ENCODE measurements at places on chromosomes 4 and X. TPM values are rescaled to one million over a fixed set of nuclear protein-coding genes. Genes with fewer than 3 reads are reported as not detected.

- DNase-seq, result no peak
These were observed 30.1 kb downstream of the NSG1 start for GRCh38 chr4:4416981-4417380.

The DUSP21 gene
- not detected for total RNA-seq

The FAM9B gene
- 0.87 TPM for total RNA-seq

DNA sequence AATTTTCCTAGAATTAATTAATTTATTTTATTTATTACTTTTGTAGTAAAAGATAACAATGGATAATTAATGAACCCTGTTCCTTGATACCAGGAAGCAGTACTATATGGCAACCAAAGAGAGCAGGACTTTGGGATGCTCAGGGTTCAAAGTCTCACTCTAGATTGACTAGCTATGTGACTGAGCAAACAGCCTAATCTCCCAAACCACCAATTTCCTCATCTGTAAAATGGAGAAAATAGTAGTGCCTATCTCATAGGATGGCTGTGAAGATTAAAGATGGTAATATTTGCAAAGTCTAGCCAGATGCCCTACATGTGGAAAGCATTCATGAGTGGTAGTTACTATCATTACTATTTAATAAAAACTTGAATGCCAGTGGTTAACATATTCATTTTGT, 97.6 kb downstream of the PRDM5 start:
- DNase-seq, result no peak

- no peak for DNase-seq
These were observed 10.4 kb upstream of the HPGDS start for GRCh38 chr4:94352996-94353395.

DNA sequence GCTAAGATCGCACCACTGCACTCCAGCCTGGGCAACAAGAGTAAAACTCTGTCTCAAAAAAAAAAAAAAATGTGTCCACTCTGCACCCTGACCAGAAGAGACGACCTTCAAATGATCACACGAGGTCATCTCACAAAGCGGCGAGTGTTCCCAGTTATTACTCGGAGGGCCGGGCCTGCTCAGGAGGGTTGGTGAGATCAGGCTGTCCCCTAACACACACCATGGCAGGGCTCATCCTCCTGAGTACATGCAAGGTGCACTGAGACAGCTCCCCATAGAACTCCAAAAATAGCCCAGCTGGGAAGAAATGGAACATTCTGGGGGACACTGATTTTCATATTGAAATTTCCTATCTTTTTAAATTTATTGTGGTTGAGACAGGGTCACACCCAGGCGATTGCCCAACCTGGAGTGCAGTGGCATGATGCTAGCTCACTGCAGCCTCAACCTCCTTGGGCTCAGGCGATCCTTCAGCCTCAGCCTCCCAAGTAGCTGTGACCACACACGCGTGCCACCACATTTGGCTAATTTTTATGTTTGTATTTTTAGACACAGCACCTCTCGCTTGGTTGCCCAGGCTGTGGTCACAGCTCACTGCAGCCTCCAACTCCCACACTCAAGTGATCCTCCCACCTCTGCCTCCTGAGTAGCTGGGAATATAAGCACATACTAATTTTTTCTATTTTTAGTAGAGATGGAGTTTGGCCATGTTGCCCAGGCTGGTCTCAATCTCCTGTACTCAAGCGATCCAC, 51.5 kb downstream of the DHRSX start:
- no peak for DNase-seq

DNA sequence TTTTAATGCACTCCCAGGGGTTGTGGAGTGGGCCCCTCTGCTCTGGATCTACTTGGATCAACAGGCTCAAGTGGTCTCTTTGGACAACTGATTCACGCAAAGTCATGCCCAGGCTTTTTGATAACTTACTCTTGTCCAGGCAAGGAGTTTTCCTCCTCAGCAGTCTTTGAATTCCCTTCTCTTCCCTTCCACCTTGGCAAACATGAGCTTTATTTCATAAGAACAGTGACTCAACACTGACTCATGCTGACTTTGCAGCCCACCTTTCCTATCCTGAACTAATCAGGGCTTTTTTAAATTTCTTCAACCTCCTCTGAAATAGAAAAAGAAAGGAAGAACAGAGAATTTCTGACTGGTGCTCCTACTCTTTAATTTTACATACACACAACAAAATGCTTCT, 132.1 kb upstream of the LDB2 start:
- no peak for DNase-seq

GRCh38 chr4:116478343-116478742, 607.0 kb downstream of the TRAM1L1 start:
- peak; percentile 29 for DNase-seq

DNA sequence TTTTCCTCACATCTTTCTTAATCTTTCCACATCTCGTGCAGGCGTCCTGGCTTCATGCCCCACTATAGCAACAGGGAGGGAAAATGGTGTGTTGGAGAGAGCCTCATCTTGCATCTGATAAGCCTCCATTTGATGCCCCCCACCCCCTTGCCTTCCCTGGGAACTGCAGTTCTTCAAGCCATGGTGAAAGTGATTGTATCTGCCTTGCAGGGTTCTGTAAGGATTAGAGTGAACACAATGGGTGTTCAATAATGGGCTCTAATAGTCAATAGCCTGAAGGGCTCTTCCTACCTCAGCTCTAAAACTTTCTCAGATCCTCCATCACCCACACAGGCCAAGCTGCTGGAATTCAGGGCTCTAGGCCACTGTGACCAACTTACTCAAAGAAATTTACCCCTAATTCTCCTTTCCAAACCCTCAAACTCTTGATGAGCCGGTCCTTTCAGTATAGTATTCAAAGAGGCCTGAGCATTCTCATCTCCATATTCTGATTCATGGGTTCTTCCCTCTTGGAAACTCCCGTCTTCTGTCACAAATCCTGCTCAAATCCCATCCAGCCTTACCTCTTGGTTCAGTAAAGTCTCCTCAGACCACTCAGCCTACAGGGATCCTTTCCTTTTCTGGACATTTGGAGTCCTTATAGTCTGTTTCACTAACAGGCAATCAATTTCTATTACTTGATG, 128.3 kb upstream of the TRIM2 start:
- no peak for DNase-seq

The ASMT gene
- total RNA-seq, result not detected

DNA sequence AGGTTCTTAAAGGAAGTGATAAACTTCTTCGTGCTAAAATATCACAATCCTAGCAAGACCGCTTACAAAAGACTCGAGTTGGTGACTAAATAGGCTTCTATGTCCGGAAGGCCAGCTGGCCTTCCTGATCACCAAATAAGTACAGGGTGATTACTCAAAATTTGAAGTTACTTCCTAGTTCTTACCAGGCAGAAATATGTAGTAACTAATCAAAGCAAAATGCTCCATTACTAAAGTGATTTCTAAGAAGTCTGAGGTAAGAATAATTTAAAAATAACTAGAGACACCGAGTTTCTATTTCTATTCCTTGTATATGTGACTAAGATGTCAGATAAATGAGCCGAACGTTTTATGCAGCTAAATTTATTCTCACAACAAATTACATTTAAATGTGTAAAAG, 62.2 kb downstream of the NSUN7 start:
- no peak for DNase-seq

DNA sequence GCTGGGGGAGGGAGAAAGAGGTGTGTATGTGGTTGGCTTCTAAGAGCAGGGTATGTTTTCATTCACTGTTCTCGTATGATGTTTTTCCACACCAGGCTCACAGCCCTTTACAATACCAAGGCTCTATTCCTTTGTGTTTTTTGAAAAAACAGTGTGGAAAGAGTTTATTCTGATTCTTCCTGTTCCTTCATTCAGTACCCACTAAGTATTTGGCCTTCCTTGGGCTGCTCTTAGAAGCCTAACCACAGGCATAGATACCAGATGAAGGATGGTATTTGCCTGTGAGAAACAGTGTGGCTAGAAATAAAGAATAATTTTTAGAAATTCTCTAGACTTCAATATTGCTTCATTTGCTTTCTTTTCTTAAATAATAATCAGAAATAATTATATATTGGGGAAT, 518.0 kb upstream of the DIPK2B start:
- no peak for DNase-seq

- no peak for DNase-seq
These were observed 231.5 kb downstream of the TRIML1 start for GRCh38 chr4:188370777-188371176.

GRCh38 chrX:131942034-131942433, 81.1 kb upstream of the STK26 start:
- no peak for DNase-seq

DNA sequence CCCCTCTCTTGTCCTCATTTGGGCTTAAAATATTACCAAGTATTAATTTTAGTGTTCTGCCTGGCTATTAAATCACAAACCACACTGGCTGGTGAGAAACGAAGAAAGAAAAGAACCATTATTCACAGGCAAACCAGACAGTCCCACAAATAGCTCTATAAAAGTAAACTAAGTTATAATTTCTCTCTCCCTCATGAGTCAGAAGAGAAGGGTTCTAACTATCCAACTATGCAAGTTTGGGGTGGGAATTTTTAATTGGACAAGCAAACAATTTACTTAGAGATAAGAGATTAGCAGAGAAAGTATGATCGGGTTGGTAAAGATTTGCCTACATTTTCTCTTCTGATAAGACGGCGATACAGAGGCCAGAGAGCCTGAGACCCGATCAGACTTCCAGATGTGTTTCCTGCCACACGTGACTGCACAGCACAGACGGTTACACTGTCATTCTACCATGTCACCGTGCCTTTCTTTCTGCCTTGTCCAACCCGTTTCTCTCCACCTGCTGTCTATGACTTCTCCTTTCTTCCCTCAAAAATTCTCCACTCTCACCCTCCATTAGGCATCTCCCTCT, 52.3 kb downstream of the MEPE start:
- DNase-seq, result no peak

The GALNTL6 gene
- total RNA-seq, result 0.15 TPM

- DNase-seq, result no peak
These were observed 95.6 kb downstream of the PHKA2 start for GRCh38 chrX:18888281-18888680.

The ARX gene
- total RNA-seq, result not detected

The BRS3 gene
- total RNA-seq, result not detected

DNA sequence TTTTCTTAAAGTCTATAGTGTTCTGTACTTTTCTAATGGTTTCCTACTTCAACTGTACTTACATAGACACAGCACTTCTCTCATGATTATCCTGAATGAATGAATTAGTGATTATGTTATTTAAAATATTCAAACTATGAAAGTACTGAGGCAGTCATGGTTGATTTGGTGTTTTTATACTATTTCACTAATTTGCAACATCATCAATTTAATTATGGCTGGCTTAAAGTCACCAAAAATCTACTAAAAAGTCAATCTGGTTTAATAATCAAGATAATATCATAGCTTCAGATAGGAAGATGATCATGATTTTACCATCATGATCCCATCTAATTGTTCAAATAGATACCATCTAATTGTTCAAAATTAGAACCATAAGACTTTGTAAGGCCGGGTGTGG, 16.8 kb upstream of the TMEM131L start:
- DNase-seq, result no peak

DNA sequence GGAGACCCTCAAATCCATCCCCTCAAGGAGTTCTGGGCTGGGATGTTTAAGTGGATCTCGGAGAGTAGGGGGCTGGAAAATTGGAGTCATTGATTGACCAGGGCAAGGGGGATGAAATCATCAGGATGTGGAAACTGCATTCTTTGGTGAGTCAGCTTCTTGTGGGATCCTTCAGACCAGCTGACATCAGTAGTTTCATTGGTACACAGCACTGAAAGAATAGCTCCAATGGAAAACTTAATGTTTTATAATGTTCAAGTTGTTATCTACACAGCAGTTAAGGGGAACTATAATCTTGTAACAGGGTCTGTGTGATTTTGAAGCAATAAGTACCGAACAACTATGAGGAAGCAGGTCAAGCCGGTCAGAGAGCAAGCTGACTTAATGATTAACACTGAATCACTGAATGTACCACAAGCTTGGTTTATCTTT, 506.1 kb downstream of the RPA4 start:
- no peak for DNase-seq

DNA sequence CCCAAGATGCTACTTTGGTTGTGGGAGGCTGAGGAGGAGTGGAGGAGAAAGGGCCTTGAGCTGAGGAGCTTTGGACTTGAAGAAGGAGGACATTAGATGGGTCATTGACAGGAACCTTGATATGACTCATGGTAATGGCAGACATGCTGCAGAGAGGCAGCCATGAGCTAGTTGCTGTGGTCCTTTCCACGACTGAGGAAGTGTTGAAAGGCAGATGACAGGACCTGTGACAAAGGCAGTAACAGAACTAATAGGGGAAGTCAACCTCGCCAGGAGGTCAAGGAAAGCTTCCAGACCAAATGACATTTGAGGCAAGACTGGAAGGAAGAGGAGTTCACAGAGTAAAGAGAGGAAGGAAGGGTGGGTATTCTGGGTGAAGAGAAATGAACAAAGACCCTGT, 7.6 kb upstream of the XPNPEP2 start:
- no peak for DNase-seq

GRCh38 chrX:40734971-40735324, 394 bp downstream of the MED14 start:
- peak; percentile 45 for DNase-seq

DNA sequence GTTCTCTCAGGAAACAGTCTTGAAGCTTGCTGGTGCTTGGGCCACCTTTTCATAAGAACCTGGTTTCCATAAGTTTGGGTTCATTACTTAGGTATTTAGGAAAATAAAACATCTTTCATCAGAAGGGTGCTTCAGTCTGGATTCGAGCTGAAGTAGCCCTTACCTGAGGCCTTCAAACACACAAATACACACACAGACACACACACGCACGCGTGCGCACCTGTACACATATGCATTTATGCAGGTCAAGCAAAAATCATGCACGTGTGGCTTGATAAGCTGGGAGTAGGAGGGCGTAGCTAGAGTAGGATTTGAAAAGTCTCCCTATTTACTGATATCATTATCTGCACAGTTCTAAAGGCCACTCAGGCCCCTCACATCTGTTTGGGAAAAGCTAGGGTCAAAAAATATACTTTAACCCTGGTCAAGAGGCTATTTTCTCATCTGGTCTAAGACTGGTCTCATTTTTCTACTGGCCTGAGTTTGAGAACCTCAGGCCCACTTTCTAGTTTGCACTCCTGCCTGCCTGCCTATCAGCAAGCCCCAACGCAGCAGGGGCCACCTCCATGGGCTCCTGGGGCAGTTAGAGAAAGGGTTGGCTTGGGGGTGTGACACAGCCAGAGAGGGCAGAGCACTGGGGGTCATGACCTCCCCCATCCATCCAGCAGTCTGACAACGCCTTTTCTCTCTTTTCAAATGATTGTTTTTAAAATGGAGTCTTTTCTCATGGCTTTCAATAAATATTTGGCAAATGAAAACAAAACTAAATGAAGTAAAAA, 64.3 kb downstream of the RASL11B start:
- no peak for DNase-seq

DNA sequence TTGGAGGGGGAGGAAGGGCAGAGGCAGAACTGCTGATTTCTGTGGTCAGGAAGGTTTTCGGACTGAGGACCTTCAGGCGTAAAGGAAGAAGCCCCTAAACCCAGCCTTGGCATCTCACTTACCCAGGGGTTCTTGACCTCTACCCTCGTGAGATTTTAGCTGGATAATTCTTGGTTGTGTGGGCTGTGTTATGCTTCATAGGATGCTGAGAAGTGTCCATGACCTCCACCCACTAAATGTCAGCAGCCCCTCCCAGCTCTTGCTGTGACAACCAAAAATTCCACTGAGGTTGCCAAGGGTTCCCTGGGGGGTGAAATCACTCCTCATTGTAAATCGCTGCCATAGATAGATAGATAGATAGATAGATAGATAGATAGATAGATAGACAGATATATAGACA, 5.8 kb upstream of the CRLF2 start:
- no peak for DNase-seq

The SLC4A4 gene
- total RNA-seq, result 22.6 TPM
